ENCODE measurements at places on chromosomes 7 and 10.

DNA sequence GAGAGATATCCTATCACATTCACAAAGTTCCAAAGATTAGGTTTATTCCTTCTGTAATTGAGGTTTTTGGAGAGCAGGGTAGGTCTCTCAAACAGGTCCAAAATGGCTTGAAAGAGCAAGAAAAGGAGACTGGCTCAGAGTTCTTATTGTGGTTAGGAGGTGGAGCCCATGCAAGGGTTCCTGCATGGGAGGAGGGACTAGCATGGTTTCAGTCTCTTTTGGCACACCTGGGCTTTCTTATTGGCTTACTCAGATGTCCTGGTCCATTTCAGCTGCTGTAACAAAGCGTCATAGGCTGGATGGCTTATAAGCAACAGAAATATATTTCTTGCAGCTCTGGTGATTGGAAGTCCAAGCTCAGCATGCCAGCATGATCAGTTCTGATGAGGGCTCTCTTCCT is 493.1 kb downstream of the REEP3 start:
- DNase-seq = no peak

GRCh38 chr7:111192614-111193413 is 101.9 kb downstream of the LRRN3 start:
- DNase-seq = no peak

- no peak for DNase-seq
These were observed 51.9 kb downstream of the LAMB4 start for GRCh38 chr7:108078211-108078673.

DNA sequence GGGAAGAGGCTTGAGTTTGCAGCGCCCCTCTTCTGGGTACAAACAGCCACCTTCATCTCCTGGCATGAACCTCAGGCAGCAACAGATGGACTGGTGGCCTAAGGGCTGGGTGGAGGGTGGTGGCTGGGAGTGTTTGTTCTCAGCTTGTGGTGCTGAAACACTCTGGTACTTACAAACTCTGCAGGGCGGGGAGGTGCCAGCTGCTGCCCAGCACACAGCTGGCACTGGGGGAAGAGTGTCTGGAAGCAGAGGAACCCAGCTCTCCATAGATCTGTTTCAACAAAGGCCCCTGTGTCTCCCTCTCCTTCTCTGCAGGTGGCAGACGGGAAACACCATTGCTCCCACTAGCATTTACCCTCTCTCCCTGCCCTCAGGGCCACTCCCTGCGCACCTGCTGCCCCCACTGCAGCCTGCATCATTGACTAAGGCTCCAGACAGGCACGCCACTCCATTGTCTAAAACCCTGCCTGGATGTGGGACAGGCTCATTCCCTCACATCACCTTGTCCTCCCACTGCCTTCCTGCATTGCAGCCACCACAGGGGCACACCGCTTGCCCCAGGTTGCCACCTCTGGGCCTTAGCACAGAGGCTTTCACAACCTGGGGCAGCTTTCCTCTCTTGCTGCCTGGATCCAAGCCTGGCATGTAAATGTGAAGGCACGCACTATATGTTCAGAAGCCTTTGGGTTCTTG is 6.5 kb downstream of the ARHGAP22 start:
- no peak for DNase-seq

GRCh38 chr10:62050893-62051433 is 149.5 kb downstream of the ARID5B start:
- no peak for DNase-seq

- DNase-seq = no peak
These were observed 56.9 kb upstream of the NPY start for GRCh38 chr7:24227068-24227467.

DNA sequence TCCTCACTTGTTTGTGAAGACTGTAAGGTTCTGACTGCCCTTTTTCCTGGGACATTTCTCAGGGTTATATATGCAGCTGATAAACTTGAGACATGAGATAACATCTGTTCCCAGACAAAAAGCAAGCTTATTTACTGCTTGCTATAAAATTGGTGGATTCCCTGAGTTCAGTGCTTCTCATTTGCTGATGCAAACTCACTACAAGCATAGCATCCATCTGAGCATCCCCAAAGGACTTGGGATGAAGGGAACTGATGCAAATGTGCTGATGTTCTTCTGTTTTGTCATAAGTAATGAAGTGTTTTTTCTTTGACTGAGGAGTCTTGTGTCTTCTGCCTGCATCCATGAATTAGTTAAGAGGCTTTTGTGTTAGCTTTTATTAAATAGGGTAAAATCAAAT is 183.2 kb downstream of the ADK start:
- DNase-seq = no peak

DNA sequence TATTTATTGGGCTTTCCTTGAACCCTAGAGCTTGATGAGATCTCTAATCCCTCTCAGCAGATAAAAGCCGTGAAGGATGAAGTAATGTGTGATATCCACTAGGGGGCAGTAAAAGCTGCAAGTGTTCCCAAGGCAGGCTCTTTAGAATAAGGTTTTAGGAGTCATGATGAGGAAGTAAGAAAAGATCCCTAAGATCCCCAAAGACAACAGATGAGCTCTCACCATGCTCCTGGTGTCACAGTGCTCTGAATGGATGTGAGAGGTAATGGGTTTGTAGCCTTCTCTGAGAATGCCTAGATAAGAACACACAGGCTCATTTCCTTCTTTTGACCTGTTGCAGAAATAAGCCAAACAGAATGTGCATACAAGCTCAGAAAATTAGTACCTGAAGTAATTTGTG is 70.4 kb upstream of the ITPRID1 start:
- DNase-seq = peak; percentile 47

- no peak for DNase-seq
These were observed 371.4 kb downstream of the SUGCT start for GRCh38 chr7:40506158-40506557.

DNA sequence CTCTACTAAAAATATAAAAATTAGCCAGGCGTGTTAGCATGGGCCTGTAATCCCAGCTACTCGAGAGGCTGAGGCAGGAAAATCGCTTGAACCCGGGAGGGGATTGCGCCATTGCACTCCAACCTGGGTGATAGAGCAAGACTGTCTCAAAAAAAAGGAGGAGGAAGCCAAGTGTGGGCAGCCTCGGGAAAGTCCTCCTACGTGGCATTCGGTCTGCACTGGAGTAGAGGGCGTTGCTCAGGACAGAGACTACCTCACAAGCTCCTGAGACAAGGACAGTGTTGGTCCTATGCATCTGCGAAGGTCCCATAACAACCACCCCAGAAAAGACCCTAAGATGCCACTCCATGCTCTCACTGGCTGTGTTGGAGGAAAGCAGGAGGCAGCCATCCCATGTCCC is 10.0 kb upstream of the SERPINE1 start:
- no peak for DNase-seq

GRCh38 chr7:48173313-48173712 is 2.1 kb downstream of the ABCA13 start:
- no peak for DNase-seq

DNA sequence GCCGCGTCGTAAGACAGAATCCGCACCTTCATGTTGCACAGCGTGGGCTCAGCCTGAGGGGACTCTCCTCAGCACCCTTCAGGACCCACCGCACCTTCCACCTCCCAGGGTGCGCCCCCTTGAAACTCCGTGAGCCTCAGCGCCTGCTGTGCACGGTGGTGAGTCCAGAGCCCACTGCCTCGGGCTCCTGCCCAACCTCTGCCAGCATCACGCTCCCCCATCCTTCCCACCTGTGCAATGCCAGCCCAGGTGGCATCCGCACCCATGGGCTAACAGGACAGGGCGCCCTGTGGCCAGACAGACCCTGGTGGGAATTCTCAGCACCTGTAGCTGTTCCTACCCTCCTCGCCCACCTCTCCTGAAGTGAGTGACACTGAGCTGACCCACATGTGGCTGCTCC is 96.4 kb downstream of the DYNC2I1 start:
- no peak for DNase-seq

DNA sequence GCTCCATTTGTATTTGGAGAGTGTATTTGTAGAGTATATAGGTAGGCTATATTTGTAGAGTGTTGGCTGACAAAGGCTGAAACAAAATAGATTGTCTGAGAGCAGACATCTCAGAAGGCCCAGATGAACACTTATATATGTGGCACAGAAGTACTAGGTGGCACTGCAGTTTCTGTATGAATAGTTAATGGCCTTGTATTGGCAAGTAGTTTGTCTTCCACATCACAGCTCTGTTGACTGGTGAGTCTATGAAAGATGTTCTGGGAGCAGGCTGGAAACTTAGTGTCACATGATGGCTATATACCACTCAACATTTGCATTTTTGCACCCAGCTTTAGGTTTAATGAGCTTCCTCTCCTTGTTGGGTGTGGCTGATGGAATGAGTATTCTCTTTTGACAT is 51.9 kb downstream of the CCNY start:
- DNase-seq = no peak

DNA sequence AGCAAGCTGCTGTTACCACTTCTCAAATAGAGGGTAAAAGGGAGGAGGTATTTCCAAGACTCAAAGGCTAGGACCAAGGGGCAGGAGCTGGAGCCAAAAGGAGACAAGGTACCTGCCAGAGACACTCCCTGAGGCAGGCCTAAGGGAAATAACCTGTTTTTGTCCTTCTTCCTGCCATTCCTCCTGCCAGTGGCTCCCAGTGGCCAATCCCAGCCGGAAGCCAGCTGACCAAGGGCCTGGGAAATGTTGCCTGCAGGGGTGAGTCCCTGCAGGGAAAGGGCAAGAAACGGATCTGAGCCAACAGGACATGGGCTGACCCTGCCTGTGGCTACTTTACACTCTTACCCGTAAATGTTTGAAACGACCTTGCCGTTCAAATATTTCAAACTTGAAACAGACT is 3.5 kb downstream of the CYTH3 start:
- DNase-seq = no peak

DNA sequence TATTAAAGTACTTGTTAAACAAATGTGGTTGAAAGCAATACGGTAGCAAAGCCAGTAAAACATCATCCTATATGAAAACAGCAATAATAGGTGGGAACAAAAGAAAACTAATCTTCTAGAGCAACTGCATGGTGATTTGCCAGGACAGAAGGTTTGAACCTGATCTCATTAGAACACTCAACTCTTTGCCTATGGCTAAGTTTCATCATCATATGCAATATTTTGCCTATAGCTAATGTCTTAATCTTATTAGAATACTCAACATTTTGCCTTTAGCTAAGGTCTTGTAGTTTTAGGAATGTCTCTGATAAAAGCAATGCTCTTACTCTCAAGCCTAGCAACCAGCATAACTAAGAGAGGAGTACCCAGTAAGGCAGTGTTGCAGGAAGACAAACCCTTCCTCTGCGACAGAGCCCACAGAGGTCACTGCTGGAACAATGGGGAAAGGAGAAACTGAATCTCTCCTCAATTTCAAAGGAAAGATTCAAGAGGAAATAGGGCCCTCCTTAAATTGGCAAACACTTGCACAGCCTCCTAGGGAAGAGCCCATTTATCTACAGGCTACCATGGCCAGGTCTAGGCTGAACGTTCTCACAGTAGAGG is 38.3 kb downstream of the CADPS2 start:
- no peak for DNase-seq

GRCh38 chr10:64097391-64098122 is 576.4 kb downstream of the REEP3 start:
- no peak for DNase-seq

DNA sequence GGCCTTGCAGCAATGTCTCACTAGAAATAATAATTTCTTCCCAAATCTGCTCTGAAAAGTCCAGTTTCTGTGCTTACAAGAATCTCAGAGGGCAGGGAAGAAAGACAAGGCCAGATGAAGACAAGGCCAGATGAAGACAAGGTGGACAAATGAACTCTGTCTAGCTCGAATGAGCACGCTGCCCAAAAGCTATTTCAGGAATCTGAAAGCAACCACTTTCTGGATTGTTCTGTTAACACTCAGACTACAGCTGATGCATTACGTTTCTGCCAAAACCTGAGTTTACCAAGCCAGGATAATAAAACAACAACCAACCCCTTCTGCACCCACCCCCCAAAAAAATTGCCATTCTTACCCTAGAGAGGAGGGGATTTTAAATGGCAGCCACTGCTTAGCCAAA is 1073.6 kb downstream of the SORCS3 start:
- DNase-seq = no peak

GRCh38 chr7:151137791-151138152 is 29.7 kb downstream of the GBX1 start:
- DNase-seq = no peak

GRCh38 chr10:43900571-43900970 is 251.9 kb upstream of the ZNF32 start:
- DNase-seq = no peak

DNA sequence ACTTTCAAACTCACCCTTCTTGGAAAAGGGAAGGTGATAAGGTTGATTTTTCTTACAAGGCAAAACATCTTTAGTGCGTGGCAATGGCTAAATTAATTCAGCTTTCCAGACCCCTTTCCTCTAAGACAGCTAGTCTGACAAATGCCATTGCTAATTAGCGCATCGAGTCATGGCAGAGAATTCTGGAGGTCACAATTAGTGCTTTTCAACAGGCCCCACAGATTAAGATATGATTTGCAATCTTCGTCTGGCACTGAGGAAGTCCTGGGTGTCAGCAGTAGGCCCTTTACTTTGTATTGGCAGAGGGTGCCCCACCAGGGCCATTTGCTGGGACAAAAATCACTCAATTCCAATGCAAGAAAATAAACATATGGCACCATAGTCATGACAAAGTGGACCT is 189.2 kb upstream of the AGK start:
- DNase-seq = no peak

GRCh38 chr7:131109759-131110296 is 217.8 kb upstream of the MKLN1 start:
- no peak for DNase-seq

DNA sequence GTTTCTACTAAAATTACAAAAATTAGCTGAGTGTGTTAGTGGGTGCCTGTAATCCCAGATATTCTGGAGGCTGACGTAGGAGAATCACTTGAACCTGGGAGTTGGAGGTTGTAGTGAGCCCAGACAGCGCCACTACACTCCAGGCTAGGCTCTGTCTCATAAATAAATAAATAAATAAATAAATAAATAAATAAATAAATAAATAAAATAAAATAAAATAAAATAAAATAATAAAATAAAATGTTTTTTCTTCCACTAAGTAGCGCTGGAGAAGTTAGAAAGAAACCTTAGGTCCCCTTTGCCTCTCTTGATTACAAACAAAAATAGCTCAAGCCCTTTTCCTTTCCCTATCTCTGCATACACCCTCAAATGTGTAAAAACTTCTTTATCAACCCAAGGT is 525.9 kb downstream of the IPMK start:
- no peak for DNase-seq
